NCI-H146 (cell line): ENCODE measurements at places on chromosomes 4 and X.

DNA sequence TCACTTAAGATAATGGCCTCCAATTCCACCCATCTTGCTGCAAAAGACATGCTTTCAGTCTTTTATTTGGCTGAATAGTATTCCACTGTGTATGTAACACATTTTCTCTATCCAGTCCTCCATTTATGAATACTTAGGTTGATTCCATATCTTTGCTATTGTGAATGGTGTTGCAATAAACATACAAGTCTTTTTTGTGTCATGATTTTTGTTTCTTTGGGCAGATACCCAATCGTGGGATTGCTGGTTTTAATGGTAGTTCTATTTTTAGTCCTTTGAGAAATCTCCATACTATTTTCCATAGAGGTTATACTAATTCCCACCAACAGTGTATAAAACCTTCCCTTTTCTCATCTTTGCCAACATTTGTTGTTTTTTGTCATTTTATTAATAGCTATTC lies 180.9 kb downstream of the SMIM20 start:
- DNase-seq = no peak

- peak; percentile 26 for DNase-seq
Measured at GRCh38 chrX:49266523-49267445, 2.3 kb upstream of the FOXP3 start.

- DNase-seq = no peak
Measured at GRCh38 chr4:69096111-69096656, at the start of gene UGT2B7. Gene UGT2B7, plus strand, starts transcription at chr4:69096474. Its CDS starts 47 bp downstream, at chr4:69096521.

GRCh38 chr4:15233264-15233597 lies 194.6 kb upstream of the C1QTNF7 start:
- DNase-seq = peak; percentile 8

DNA sequence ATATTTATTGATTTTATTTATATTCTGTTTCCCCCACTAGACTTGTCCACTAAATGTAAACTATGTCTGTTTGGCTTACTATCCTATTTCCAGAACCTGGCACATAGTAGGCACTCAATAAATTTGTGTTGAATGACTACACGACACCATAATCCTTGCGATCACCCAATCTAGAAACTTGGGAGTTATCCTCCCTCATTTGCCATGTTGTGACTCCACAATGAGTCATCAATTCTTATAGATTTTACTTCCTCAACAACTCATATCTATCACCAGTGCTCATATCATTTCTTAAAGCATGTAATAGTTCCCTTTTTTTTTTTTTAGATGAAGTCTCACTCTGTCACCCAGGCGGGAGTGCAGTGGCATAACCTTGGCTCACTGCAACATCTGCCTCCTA lies 39.9 kb upstream of the VAMP7 start:
- no peak for DNase-seq

DNA sequence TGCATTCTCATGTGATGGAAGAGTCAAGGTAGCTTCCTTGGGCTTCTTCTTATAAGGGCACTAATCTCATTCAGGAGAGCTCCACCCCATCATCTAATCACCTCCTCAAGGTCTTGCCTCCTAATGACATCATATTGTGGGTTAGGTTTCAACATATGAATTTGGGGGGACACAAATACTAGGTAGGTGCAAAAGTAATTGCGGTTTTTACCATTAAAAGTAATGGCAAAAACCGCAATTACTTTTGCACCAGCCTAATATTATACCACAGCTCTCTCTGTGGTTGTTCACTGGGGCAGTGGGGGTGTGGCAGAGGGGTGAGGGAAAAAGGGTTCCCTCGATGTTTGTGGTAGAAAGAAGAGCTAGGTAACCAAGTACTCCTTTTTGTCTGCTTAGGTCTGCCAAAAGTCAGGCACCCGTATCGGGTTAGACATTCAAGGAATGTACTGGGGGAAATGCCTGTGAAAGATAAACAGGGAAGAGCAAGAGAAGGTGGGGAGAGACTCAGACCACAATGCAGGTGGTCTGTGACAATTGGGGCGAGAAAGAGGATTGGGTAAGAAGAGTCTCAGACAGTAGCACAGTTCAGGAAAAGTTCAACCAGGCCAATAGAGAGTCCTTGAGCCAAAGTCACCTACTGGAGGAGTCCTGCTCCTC lies 78.9 kb upstream of the MTM1 start:
- DNase-seq = no peak

GRCh38 chrX:15929194-15929593 lies 74.6 kb upstream of the AP1S2 start:
- DNase-seq = no peak

- no peak for DNase-seq
Measured at GRCh38 chrX:49233887-49234555, 881 bp upstream of the CACNA1F start.

- no peak for DNase-seq
Measured at GRCh38 chr4:6063684-6064083, 45.5 kb upstream of the C4orf50 start.

GRCh38 chr4:182552948-182553347 lies 309.7 kb downstream of the TENM3 start:
- no peak for DNase-seq

DNA sequence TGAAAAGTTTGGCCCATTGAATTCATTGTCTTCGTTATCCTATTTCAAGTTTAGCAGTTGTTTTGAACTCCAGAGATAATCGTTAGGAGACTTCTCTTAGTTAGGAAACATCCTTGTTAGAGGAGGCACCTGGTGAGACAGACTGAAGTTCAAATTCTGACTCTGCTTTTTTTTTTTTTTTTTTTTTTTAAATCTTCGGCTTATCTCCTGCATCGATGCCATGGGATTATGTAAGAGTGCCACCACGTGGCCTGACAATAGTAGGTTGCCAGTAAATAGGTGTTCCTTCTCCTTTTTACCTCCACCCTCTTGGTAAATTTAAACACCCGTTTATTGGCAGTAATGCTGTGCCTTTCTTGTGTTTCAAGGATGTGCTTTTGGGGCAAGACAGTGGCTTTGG lies 149.3 kb downstream of the SOWAHB start:
- peak; percentile 45 for DNase-seq

DNA sequence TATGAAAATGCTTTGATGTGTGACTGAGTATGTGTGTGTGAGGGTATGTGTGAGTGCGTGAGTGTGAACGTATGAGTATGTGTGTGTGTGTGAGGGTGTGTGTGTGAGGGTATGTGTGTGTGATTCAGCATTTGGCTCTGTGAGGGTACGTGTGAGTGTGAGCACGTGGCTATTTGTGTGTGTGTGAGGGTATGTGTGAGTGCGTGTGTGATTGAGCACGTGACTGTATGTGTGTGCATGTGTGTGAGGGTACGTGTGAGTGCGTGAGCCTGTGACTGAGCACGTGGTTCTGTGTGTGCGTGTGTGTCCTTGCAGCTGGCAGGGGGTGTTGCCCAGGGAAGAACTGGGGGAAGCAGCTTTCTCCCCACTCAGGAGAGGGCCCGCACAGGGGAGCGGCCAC lies 16.1 kb upstream of the PPP2R3B start:
- no peak for DNase-seq

DNA sequence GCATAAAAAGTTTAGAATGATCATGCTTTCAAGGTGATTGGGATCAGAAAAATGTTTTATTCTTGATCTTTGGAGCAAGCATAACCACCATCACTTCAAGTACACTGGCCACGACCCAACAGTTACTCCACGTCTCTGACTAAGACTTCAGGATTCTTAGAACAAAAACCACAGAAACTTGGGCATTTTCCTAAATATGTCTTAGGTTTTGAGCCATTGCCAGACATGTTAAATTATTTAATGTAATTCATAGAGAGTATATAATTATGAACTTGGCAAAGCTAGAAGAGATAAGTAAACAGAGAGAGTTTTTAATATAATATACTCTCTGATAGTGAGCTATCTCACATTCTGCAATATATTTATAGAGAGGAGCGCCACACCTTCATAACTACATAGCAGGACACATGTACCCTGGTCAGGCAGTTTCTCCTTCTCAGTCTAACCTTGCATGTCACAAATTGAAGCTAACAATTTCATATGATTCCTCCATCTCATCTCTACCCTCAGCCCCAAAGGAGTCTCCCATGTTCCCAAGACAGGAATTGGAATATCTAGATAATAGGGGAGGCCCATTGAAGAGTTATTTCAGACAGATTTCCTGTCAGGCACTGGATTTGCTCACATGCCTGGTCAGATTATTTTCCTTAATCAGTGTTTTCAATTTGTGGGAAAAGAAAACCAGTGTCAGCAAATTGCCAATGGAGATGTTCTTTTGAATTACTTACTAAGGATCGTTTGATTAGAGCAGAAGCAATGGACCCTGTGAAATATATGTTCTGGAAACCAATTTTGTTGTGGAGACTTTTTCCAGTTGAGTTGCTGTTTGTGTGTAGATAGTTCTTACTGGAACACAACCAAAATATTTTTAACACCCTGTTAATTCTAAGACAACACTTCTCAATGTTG lies 61.7 kb upstream of the GUCY1A1 start:
- no peak for DNase-seq

GRCh38 chrX:2432298-2432863 lies 68.4 kb downstream of the DHRSX start:
- no peak for DNase-seq

- DNase-seq = no peak
Measured at GRCh38 chr4:165175879-165176278, 31.5 kb upstream of the KLHL2 start.

GRCh38 chrX:30930679-30931078 lies 41.6 kb upstream of the TAB3 start:
- no peak for DNase-seq

DNA sequence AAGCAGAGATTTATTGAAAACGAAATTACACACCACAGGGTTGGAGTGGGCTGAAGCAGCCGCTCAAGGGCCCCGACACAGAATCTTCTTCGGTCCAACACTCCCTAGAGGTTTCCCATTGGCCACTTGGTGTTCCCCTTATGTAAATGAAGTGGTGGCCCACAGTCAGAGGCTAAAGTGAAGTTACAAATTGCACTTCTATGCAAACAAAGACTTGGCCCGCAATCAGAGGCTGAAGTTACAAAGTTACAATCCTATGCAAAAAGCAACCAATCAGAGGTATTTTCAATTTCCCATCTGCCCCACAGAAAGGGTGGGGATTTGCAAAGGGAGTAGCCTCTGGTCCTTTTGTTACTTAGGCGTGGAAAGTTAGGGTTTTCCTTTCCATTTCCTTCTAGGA lies 35.7 kb upstream of the SLC25A43 start:
- no peak for DNase-seq

DNA sequence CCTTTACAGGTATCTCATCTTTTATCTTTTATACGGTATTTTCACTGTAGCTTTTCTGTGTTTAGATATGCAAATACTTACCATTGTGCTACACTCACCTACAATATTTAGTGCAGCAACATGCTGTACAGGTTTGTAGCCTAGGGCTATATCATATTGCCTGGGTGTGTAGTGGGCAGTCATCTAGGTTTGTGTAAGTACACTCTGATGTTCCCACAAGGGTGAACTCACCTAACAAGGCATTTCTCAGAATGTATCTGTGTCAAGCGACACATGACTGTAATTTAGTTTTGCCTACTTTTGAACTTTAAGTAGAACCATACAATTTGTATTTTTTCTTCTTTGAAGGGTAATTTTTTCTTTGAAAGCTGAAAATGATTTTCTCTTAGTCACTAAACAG lies 54.2 kb upstream of the SLC10A4 start:
- DNase-seq = no peak

- DNase-seq = no peak
Measured at GRCh38 chrX:130848763-130849162, 54.2 kb downstream of the ENOX2 start.

DNA sequence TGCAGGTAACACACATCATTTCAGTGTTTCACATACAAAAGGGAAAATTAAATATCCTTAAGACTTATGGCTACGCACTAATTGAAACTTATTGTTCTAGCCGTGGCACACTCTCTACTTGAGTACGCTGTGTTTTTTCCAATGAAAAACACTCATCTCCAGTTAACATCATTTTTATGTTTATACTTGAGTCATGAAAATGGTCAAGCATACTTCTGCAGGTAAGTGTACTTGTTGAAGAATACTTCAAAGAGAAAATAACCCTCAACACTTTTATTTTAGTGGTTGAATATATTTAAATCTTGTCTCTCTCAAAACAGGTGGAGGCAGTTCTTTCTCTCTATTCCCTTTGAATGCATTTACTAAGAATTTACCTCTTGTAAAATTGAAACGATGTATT lies 538.7 kb upstream of the PCDH7 start:
- no peak for DNase-seq

GRCh38 chr4:175998782-175999181 lies 66.9 kb upstream of the WDR17 start:
- DNase-seq = no peak

DNA sequence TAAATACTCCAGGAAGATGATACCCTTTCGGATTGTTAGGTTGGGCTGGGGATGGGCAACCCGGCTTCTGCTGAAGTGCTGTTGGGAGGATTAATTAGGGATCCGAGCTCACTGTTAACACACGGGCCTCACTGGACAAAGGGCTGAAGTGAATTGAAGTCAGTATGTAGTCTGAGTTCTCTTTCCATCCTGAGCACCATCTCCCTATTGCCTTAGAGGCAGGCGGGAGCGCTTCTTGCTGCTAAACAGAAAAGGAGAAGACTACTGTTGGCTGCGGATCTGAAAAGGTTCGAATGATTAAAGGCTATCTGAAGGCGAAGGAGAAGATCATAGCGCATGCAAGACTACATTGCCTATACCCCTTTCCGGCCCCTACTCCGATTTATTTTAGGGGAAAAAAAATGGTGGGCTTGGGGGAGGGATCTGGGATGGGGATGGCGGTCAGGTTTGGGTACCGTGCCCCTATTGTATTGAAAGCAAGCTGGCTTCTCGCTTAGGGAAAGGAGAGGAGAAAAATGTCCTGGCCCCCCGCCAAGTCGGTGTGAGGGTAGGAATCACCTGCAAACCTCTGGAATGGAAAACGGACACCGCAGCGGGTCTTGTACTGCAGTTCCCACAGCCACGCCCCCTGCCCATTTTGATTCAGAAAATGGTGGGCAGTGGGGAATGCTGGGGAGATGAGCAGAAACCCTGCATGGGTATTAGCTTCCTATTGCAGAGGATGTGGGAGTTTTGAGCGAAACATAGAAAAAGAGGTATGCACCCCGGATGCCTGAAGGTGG lies 22.3 kb downstream of the MORF4L2 start:
- peak; percentile 21 for DNase-seq

GRCh38 chr4:98711526-98711925 lies 53.1 kb upstream of the TSPAN5 start:
- no peak for DNase-seq

DNA sequence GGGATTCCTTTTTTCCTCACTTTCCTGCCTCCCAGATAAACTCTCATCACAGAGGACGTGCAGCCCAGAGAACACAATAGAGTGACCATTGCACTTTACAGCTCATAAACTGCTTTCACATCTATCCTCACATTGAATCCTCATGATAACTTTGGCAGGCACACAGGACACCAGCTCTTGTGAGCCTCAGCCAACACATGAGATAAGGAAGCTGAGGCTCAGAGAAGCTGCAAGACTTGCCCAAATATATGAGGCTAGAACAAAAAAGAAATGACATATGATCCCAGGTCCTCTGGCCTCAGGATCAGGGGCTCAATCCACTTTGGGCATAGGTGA lies 85.0 kb upstream of the CPEB2 start:
- no peak for DNase-seq

- DNase-seq = no peak
Measured at GRCh38 chr4:158313566-158313965, 103.3 kb downstream of the TMEM144 start.
